ENCODE measurements at places on chromosomes 4 and X.

DNA sequence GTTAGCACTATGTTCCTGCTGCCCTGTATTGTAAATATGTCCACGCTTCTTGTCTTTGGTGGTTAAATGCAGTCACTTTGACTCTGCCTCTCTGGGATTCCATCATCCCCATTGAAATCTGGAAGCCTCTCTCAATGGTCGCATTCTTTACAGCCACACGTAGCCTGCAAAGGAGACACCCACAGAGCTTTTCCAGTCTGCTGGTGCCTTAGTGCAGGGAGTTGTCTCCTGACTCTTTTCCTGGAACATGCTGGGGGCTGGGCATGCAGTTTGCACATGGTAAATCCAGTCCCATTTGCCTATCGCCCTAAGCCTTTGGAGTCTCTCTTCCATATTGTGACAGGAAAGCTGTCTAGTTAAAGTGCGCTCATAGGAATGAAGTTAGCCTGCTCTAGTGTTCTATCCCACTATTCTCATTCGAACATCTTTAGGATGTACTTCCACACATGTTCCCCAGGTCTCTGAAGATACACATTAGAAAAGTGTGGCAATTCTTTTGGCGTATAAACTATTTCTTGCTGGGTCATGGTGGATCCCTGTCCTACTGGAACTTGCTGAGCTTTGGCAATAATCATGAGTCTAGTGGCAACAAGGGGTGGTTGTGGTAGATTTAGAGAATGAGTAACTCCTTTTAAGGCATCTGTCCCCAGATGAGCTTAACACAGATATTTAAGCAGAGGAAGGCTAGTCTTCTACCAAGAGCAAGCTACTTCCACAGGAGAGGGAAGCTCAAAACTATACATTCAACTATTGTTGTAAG is 33.7 kb downstream of the COQ2 start:
- no peak for DNase-seq

DNA sequence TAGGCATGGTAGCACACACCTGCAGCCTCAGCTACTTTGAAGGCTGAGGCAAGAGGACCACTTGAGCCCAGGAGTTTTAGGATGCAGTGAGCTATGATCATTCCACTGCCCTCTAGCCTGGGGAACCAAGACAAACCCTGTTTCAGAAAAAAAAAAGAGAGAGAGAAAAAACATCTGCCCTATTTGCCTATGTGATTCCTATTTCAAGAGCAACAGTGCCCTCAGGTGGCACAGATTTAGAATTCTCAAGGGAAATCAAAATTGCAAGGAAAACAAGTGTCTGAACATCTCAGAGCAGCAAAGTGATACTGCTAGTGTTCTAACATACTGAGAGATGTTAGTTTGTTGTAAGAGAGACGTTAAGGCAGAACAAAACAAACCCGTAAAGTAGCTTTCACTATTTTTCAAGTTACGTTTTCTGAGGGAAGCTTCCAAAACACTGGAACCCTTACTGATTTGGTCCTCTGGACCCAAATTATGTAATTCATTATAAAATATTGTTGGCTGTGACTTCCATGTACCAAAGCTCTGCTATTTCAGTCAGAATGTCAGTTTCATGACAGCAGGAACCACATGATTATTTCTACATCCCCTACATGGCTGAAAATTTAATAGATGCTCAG is 7.9 kb downstream of the BDH2 start:
- DNase-seq = no peak

DNA sequence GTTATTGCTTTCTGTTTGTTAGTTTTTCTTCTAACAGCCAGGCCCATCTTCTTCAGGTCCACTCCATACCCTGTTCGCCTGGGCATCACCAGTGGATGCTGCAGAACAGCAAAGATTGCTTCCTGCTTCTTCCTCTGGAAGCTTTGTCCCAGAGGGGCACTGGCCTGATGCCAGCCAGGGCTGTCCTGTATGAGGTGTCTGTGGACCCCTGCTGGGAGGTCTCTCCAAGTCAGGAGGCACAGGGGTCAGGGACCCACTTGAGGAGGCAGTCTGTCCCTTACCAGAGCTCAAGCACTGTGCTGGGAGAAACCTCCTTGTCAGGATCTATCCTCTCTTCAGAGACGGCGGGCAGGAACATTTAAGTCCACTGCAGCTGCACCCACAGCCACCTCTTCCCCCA is 2.5 kb upstream of the PAGE2B start:
- DNase-seq = no peak

DNA sequence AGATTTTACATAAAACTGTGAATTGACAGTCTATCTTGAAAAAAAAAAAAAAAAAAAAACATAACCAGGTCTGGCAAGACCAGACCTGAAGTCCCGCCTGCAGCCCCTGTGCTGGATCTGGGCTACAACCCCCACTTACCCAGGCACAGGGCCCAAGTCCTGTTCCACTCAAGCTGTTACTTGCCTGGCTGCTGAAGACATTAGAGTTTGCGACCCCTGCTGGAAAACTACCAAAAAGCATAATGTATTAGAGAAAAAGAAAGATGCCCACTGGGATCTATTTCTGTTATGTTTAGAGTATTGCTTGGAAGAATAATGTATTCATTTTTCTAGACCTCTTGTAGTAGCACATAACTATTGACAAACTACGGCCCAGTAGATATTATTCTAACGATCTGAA is 4.7 kb downstream of the HS3ST1 start:
- DNase-seq = no peak

DNA sequence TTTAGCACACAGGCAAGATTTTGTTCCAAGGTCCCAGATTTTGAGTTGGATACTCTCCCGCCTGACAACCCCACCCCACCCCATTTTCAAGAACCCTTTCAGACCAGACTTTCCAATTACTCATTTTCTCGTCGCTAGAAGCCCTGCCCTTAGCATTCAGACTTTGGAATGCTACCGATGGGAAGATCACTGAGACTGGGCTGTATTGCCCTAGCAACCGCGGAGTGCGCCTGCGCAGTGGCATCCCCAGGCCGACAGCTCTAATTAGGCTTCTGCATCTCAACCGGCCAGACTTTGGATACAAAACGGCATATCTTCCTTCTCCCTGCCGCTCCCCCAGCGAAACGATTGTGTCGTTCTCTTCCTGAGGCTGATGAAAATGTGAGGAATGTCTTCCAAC is 3.4 kb downstream of the MAGEE2 start:
- DNase-seq = no peak

DNA sequence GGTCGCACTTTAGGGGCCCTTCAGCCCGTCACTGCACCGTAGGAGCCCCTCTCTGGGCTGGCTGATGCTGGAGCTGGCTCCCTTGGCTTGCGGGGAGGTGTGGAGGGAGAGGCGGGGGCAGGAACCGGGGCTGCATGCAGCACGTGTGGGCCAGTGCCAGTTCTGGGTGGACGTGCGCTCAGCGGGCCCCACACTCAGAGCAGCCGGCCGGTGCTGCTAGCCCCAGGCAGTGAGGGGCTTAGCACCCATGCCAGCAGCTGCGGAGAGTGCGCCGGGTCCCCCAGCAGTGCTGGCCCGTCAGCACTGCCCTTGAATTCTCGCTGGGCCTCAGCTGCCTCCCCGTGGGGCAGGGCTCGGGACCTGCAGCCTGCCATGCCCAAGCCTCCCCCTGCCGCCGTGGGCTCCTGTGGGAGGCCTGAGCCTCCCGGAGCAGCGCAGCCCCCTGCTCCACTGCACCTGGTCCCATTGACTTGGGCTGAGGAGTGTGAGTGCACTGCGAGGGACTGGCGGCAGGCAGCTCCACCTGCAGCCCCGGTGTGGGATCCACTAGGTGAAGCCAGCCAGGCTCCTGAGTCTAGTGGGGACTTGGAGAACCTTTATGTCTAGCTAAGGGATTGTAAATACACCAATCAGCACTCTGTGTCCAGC is 108.8 kb upstream of the RASGEF1B start:
- DNase-seq = no peak

DNA sequence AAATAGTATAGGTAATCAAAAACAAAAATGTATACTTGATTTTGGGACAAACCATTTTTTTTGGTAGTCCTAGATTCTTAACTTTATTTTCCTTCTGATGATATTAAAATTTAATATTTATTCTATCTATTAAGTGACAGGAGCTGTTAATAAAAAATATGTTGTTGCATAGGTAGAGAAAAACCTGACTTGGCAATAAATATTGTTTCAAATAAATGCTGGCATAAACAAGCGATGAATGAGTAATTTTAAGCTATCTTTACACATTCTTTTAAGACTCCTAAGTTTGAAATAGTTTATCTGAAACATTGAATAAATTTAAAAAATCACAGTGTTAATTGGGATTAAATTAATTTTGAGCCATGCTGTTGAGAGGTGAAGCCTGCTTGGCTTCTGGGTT is 114.6 kb downstream of the GC start:
- no peak for DNase-seq

- no peak for DNase-seq
Measured at GRCh38 chr4:113223001-113223400, 173.5 kb downstream of the ANK2 start.
